ENCODE measurements at places on chromosomes 16 and 17. TPM values are rescaled to one million over a fixed set of nuclear protein-coding genes. Genes with fewer than 3 reads are reported as not detected.

GRCh38 chr17:47388825-47389224 is 65.1 kb downstream of the EFCAB13 start:
- no peak for DNase-seq

GRCh38 chr17:64160378-64160777 is 30.4 kb upstream of the ERN1 start:
- no peak for DNase-seq

GRCh38 chr17:82397449-82398335 is 20.5 kb upstream of the HEXD start:
- DNase-seq = no peak

SPATA22 gene
- 0.39 TPM for total RNA-seq

DNA sequence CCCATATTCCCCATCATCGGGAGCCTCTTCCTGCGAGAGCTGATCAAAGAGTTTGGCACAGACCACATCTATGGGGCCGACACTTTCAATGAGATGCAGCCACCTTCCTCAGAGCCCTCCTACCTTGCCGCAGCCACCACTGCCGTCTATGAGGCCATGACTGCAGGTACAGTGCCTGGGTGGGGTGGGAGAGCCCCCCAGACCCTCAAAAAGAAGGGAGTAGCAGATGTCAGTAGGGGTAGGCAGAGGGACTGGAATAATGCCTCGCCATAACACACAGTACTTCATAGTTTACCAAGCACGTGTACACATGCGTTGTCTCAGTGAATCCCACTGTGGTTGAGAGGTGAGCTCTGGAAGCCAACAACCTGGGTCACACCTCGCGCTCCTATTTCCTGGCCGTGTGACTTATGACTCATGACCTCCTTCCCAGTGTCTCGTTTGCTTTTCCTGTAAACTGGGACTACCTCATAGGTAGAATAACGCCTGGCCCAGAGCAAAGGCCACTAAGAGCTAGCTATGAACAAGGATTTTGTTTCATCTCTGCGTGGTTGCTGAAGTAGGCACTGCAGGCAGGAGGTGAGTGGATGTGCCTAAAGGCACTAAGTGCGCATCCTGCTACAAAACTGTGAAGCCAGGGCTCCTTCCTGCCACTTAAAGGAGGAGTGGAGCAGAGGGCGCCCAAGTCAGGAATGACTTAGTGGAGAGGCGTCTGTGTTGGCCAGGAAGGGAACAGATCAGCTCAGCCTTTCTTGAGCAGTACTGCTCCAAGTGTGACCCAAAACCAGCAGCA is 5.2 kb downstream of the NAGLU start:
- DNase-seq = no peak

DNA sequence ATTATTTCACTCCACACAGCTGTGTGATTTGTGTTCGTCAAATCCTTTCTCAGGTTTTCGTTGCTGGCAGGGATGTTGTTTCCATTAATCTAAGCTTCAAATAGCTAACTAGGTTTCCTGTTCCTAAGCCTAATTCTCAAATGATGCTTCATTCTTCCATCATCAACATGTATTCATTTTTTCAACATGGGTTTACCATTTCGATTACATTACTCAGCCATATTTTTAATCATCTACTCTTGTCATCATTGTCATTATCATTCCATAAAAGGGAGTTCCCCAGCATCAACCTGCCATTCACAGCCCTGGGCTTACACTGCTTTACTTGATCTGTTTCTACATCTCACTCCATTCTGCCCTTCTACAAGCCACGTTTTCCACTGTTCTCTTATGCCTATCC is 33.3 kb upstream of the ANKFN1 start:
- DNase-seq = no peak

- no peak for DNase-seq
Observed at GRCh38 chr16:47198180-47198575, 54.4 kb upstream of the NETO2 start.

SMIM36 gene
- total RNA-seq = not detected

DNAH3 gene
- total RNA-seq = not detected

GRCh38 chr17:80362428-80363119 is 52.4 kb upstream of the ENDOV start:
- DNase-seq = peak; percentile 79

IL4R gene
- 36.3 TPM for total RNA-seq

DNA sequence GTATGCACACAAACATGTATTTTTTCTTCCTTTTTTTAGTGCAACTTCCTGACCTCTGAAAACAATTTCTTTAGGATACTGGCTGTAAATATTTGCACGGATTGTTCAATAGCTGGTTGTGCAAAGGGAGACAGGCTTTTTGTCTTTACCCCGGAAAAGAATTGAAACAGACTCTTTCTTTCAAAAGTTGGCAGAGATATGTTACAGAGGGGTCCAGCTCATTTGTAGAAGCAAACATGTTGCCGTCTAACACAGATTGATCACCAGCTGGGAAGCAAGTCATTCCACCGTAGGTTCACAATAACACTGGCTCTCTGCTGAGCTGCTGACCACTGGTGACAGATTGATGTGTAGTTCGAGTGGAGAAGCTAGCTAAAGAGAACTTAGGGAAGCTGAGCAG is 130.9 kb downstream of the STX8 start:
- no peak for DNase-seq

GNAO1 gene
- total RNA-seq = 2.7 TPM

DNA sequence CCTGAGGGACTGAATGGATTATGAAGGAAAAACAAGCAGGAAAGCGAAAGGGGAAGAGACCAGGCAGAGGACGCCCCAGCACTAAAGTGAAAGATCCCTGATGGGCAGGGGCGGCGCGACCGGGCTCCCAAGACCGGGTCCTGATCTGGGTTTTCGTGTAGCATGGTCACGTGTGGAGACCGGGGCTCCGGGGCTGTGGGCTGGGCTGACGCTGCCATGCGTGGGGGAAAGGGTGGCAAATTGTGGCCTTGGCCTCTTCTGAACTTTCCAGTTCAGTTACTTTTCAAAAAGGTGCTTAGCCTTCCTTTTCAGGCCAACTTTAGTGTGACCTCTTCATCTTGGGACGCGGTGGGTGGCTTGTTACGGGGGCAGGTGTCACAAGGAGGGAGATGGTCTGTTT is 57.5 kb downstream of the METRNL start:
- no peak for DNase-seq

UMOD gene
- not detected for total RNA-seq

DNA sequence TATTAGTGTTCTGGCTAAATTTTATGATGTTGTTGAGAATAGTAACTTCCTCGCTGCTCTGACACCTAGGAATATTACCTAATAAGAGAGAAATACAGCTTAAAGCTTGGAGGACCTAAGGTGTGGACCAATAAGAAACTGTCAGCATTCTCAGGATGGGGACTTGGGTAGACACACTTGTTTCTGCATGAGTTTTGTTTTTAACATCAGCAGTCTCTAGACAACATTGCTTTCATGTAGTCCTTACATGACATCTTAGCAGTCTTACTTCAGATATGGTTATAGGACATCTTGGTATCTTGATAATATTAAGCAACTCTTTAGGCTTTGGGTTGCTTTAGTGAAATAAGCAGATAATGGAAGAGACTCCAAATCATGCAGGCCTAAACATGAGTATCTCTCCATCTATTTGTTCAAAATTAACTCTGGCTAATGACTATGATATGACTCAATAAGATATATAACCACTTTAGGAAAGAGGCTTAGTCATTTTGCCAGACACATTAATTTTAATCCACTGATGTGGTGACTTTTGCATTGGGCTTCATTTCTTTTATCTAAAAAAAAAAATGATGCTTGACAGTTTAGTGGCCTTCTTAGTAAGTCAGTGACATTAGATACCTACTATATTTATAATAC is 84.5 kb downstream of the WNT3 start:
- DNase-seq = no peak

GRCh38 chr17:36703860-36704266 is 102.5 kb downstream of the MRM1 start:
- no peak for DNase-seq

- DNase-seq = no peak
Observed at GRCh38 chr17:32222621-32223020, 43.0 kb upstream of the RHBDL3 start.

Data from tibial nerve (tissue), 4 donors.